ENCODE measurements at places on chromosomes 2 and 18. TPM values are rescaled to one million over a fixed set of nuclear protein-coding genes. Genes with fewer than 3 reads are reported as not detected.

Gene DSG4
- polyA plus RNA-seq = not detected

Gene FIGN
- polyA plus RNA-seq = not detected

Gene KCNIP3
- not detected for polyA plus RNA-seq

Gene SLC35F6
- 5.3 TPM for polyA plus RNA-seq

Gene FHL2
- 0.15 TPM for polyA plus RNA-seq

Gene ABCA12
- not detected for polyA plus RNA-seq

Gene ANKRD36B
- 13.9 TPM for polyA plus RNA-seq

Gene ITPRIPL1
- 4.4 TPM for polyA plus RNA-seq

Gene CREG2
- 0.06 TPM for polyA plus RNA-seq

Data from IgD-negative memory B cell (primary cell).